HS-5 (cell line): ENCODE measurements at places on chromosomes 12 and 14.
A peak's percentile ranks its signal among the peaks of the same experiment; 100 is the strongest.

DNA sequence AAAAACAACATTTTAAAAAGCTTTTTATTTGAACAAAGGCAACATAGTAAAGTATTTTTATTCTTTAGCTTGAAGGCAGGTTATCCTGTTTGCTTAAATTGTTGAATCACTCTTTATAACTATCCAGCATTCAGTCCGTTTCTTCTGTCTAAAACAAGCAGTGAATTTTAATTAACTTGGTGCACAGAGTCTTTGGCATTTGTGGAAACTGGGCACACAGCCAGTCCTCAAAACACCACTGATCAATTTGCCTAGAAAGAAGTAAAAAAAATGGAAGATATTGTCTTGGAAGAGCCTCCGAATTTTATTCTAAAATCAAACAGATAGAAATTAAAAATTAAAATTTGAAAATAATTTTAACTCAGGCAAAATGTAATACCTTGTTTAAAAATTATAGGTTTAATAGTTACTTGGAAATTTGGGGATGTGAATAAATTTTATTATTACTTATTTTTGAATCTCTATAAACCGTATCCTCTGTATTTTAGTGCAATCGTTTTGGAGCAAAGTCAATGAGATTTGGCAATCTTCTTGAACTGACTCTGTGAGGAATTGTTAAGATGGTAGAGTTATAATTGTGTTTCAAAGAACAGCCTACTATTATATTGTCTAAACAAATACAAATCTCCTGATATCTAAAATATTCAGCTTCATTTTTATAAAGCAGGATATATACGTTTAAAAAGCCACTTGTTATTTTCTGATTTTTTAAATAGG, 927.0 kb downstream of the SLC16A7 start:
- no peak for DNase-seq

GRCh38 chr12:122001466-122002209, 20.0 kb upstream of the BCL7A start:
- DNase-seq, result no peak

DNA sequence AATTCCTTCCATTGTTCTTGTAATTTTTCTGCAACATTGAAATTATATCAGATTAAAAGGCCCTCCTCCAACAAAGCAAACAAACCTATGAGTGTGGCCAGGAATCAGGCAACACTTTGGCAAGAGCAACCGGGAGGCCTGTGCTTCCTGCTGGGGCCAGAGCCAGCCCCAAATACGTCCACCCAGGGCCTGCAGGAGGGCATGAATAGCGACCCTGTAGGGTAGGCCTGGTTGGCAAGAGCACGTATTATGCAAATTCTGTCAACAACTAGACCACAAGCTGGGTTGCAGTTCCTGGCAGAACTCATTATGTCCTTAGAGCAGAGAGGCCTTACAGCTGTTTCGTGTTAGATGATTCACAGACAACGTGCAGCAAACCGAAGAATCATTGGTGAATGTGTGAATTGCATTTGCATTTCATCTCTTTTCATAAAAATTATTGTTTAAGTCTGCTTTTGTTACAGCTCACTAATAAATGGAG, 26.9 kb upstream of the LGALS3 start:
- peak; percentile 93 for DNase-seq

DNA sequence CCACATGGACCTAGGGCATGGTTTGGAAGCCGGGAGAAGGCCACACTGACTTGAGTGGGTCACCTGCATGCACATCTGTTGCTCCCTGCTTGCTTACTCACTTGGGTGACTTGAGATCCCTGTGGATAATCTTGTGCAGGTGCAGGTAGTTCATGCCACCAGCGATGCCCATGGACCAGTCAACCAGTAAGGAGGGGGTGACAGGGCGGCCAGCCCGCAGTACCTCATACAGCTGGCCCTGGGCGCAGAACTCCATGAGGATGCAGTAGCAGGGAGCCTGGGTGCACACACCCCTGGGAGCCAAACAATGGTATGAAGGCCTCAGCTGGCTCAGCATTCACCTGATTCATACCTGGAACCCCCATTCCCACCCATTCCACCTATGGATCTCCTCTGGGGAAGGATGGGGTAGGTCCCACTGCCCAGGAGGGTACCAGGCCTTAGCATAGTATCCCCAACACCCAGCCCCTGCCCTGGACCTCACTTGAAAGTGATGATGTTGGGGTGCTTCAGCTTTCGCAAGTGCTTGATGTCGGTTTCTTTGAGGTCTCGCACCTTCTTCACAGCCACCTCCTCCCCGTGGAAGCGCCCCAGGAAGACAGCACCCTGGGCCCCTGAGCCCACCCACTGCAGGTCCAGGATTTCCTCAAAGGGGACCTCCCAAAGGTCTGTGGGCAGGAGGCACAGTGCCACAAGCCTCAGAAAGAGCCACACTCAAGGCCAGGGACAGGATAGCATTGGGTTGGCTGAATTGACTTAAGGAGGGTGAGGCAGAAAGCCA, 13.1 kb downstream of the MAP3K12 start:
- no peak for DNase-seq

GRCh38 chr12:20350026-20350425, 18.3 kb upstream of the PDE3A start:
- no peak for DNase-seq

- peak; percentile 95 for DNase-seq
Observed at GRCh38 chr12:5166976-5167375, 123.3 kb downstream of the KCNA5 start.

GRCh38 chr12:56152756-56153677, 630 bp downstream of the MYL6B start:
- no peak for DNase-seq

DNA sequence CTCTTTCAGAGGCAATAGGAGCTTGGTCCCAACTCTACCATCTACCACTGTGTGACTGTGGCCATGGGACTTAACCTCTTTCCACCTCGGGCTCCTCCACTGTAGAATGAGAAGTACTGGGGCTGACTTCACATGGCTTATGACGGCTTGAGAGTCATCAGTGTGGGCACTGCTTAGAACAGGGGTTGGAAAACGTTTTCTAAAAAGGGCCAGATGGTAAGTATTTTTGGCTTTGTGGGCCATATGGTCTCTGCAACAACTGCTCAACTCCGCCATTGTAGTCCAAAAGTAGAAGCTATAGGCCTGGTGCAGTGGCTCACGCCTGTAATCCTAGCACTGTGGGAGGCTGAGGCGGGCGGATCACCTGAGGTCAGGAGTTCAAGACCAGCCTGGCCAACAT, 69.2 kb upstream of the LTA4H start:
- DNase-seq, result no peak

GRCh38 chr14:79332504-79333197, 878.7 kb downstream of the DIO2 start:
- no peak for DNase-seq

GRCh38 chr14:62006116-62006731, 244.0 kb downstream of the SNAPC1 start:
- DNase-seq, result no peak

DNA sequence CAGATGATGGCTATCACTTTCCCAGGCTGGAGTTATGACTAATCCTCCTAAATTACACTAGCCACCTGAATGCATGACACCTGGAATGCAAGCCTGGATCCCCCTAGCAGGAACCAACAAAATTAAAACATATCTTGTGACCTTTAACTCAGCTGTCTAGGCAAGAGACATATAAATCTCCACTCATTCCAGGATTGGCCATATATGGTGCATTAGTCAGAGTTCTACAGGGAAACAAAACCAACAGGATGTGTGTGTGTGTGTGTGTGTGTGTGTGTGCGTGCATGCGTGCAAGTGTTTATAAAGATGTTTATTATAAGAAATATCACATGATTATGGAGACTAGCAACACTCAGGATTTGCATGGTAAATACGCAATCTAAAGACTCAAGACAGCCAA, 212.8 kb downstream of the KIF21A start:
- DNase-seq, result no peak

DNA sequence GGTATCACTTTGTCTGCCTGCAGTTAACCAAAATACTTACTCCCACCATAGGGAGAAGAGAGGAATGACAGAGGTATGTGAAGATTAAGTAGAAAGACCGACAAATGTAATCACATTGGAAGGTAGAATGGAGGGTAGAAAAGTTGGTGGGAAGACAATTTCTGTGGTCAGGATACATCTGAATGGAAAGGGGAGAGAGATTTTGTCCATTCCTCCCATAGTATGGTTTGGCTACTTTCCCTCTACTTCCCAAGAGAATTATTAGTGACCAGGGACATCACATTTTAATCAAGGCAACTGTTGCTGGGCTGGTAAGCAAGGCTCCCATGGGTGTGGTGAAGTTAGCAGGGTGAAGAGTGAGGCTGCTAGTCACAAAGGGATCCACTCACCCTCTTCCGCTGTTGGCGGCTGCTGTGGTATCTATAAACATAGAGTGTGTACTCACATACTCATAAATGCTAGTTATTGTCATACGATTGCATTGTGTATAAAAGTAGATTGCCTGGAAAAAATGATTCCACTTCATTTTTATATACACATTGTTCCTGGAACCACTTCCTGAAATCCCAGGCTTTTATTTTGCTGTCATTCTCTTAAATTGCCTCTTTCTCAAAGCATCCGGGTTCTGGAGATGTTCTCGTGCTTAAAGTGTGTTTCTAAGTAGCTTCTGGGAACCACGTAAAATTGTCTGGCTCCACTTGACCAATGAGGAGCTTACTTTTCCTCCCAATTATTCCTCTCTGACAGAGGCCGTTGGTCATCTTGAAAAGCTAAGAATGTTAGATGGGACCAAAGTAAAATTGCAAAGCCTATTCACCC, 413.1 kb downstream of the ZFP36L1 start:
- no peak for DNase-seq

DNA sequence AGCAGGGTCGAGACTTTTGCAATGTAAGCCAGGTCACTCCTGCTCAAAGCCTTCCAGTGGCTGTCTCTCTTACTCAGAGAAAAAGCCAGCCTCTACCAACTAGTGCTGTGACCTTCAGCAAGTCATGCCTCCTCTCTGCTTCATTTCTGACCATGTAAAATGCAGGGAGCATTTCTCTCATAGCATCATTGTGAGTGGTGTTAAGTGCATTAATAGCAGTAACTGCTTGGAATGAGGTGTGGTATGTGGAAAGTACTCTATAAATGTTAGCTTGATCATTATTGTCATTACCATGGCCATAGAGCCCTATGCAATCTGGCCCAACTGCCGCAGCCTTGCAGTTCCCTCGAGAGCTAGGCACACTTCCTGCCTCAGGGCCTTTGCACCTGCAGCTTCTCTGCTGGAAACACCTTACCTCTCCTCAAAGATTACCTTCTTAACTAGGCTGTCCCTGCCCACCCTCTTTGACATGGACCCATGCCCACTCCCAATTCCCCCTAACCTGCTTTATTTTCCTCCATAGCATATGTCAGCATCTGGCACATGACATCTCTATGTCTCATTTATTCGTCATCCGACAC, 10.9 kb downstream of the PLEKHD1 start:
- no peak for DNase-seq

GRCh38 chr12:93922583-93923006, 225.8 kb upstream of the PLXNC1 start:
- DNase-seq, result no peak

- no peak for DNase-seq
Observed at GRCh38 chr12:115294453-115295133, 610.6 kb upstream of the TBX3 start.

DNA sequence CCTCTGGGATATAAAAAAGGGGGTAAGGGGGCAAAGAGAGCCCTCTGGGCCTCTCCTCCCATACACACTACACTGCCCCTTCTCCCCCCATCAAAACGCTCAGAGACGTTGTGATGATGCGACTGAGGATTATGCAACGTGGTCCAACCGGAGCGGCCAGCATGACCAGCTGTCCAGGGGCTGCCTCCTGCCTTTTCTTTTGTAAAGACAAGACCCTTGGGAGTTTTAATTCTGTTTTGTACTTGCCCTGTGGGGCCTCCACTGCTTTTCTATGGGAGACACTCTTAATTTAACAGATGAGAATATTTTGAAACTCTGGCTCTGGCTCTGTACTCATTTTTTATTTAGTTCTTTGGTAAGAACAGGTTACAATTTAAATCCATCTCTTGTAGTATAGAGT, 7.2 kb downstream of the MBD6 start:
- DNase-seq, result no peak

GRCh38 chr12:79764641-79765040, 73.9 kb upstream of the PAWR start:
- no peak for DNase-seq

DNA sequence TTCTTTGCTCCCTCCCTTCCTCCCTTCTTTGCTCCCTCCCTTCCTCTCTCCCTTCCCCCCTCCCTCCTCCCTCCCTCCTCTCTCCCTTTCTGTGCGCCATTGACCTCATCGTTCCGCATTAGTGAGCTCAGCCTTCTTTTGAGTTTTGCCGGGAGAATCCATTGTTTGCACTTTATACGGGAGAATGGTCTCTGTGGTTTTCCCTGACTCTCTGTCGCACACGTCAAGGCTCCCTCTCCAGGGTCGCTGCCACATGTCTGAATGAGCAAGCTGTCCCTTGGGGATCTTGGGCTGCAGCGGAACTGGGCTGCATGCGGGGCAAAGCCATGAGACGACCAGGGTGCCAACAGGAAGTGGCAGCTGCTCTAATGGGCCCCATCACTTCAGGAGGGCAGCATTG, 118.5 kb downstream of the GLT1D1 start:
- DNase-seq, result no peak

DNA sequence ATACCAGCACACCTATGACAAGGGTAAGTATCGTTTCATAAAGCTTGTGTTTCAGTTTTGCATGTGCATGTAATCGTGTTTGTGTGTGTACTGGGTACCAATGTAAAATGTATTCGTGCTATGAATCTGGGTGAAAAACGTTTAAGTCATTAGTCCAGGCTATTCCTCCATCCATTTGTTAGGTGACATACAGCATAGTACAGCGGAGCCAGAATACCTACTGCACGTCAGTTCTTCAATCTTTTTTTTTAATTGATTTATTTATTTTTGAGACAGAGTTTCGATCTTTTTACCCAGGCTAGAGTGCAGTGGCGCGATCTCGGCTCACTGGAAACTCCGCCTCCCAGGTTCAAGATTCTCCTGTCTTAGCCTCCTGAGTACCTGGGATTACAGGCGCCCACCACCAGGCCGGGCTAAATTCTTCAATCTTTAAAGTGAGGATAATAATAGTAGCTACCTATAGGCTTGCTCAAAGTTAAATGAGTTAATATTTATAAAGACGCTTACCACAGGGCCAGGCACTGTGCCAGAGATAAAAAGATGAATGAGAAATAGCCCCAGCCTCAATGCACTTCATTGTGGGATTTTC, 661 bp upstream of the RPS26 start:
- DNase-seq, result no peak

GRCh38 chr12:126295652-126296051, 1230.4 kb downstream of the AACS start:
- no peak for DNase-seq

GRCh38 chr14:95529216-95529615, 5.6 kb upstream of the GLRX5 start:
- DNase-seq, result no peak

GRCh38 chr12:103677341-103677740, 90.3 kb downstream of the STAB2 start:
- no peak for DNase-seq

- no peak for DNase-seq
Observed at GRCh38 chr14:96203635-96204034, 1.0 kb upstream of the BDKRB2 start.

GRCh38 chr14:85464135-85464895, 65.6 kb upstream of the FLRT2 start:
- no peak for DNase-seq
